Stimulated activated CD8-positive, alpha-beta memory T cell treated with anti-CD3 and anti-CD28 coated beads, Interleukin-4, amount 100 ng/mL, for 1 hour (primary cell): ENCODE measurements at places on chromosomes 16 and 17.

- no peak for DNase-seq
Observed at GRCh38 chr16:68731637-68732036, 5.5 kb upstream of the CDH1 start.

DNA sequence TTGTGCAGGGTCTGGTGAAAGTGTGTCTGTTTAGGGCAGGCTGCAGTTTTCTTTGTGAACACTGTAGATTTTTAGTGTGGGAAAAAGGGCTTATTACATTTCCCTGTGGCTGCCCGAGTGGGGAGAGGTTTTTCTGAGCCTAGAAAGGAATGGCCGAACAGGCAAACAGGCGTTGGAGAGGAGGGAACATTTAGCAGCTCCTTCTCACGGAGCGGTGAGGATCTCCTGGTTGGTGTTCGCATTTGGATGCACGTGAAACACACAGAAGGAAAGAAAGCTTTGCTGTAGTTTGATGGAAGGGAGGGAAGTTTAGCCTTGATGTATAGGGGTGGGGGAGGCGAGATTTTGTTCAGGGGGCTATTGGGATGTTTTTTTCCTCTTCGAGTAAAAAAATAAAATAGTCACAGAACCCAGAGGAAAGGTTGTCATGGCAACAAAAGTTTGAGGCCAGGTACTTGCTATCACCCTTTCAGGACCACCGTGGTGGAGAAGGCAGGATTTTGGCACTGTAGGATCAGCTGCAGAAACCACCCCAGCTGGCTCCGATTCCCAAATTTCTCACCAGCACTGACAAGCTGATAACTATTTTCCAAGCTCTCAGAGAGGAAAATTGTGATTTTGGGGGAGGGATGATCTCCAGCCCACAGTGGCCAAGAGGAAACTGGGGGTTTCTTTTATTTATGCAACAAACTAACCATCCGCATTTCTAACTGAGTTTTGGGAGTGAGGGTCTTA is 3.5 kb downstream of the GSG1L start:
- DNase-seq: no peak

- DNase-seq: no peak
Observed at GRCh38 chr17:61422116-61422799, 22.6 kb downstream of the TBX2 start.

DNA sequence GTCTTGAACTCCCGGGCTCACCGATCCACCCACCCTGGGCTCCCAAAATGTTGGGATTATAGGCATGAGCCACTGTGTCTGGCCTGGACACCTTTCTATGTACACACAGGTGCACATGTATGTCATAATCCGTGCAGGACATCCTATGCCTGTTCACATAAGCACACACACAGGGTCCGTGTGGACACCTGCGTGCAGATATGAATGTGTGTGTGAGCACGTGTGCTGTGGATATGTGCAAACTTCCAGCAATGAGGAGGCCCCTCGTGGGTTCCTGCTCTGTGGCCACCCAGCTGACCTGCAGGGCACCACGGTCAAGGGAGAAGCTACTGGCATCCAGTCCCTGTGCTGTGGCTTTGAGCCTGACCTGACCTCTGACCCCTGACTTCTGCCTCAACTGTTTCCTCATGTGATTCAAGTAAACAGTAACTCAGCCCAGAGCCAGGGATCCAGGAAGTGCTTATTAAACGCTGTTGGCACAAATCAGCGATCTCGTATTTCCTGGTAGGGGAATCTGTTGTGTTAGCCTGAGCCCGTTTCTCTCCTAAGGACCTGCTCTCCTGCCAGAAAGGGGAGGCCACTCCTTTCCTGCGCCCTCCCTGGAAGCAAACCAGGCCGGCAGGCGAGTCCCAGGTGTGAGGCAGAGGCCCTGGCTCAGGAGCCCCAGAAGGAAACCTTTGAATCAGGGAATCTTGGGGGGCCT is 6.5 kb downstream of the CPNE7 start:
- no peak for DNase-seq

DNA sequence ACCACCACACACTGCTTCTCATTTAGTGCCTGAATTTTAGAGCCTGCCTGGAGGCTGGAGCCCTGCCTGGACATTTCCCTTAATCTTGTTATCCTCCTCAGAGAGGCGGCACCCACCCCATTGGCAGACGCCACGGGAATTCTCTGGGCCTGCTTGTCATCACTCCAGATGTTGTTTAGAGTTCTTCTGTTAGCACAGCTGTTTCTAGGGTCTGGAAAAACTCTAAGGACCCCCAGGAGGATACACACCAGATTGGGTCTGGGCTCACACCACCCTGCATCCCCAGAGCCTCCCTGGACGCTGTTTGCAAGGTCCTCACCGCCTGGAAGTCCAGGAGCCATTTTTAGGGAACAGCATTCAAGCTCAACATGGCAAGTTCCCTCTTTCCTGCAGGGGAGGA is 565 bp upstream of the XAF1 start:
- DNase-seq: no peak

DNA sequence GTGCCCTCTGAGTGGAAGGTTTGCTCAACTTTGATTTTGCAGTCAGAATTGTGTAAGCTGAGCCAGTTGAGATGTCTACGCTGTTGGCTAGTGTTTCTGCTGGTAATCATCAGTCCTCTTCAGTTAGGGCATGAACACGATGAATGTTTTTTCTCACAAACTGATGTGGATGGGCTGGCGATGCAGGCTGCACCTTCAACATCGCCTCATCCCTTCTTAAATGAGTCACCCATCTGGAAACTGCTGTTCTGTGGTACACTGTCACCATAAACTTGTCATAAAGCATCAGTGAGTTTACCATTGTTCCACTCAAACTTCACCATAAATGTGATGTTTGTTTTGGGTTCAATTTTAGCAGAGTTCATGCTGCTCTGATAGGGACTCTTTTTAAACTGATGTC is 8.4 kb downstream of the C16orf95 start:
- no peak for DNase-seq

- no peak for DNase-seq
Observed at GRCh38 chr17:1820528-1821252, 9.0 kb downstream of the SMYD4 start.

DNA sequence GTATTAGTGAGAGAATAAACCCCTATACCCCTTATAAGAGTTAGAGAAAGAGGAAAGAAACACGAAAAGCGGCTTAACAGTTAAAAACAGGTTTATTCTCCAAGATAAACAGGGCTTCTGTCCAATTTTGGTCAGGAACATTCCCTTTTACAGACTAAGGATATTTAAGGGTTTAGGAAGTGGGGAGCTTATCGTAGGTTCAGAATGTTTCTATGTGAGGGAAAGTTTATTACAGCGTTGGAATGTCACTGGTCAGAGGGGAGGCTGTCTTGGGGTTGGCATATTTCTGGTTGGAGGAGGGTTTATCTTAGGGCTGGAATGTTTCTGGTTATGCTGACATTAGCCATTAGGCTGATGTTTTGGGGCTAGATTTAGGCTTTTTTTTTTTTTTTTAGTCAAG is 34.1 kb upstream of the WWOX start:
- no peak for DNase-seq

DNA sequence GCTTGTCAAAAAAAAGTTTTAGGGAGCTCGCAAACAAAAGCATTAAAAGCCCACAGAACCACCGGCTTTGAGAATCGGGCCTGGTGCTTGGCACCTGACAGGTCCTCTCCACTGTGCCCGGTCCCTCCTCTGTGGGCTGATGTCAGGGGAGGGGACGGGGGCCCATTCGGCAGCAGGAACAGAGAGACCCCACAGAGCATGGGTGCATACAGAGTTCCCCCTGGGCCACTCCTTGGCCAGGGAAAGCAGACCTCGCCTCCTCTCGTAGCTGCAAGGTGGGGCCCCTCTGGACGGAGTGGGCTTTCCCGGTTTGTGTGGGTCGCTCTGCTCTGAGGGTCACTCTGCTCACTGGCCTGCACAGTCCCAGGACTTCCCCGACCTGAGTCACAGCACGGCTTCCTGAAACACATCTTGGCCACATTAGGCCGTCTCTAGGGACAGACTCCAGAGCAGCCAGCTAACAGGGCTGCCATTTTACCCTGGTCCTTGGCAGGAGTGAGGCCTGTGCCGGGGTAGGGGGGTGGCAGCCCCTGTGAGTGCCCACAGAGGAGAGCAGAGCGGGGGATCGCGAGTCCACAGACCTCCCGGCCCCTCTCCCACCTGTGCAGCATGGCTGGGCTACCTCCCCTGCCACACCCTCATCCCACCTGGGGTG is 11.1 kb downstream of the CBFA2T3 start:
- no peak for DNase-seq

DNA sequence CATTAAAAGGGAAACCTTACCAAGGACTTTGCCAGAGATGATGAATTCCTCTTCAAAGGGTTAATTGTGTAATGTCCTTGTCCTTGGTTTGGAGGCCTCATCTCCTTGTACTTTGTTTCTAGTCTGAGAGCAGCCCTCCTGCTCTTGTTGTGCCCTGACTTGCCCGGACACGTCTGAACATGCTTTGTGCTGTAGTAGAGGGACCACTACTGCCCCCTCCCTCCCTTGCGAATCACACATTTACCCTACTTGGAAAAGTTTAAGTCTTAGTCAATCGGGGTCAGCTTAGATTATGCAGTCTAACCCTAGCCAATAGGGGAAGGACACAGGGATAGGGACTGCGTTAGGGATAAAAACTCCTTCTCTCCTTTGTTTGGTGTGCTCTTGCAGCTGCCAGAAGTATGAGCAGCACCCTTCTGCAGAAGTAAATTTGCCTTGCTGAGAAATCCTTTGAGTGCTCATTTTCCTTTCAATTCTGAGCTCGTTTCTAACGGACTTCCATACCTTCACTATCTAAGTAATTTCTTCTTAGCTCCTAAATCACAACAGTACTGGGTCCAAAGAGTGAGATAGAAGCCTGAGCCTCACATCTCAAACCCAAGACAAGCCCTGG is 26.4 kb upstream of the CLEC3A start:
- DNase-seq: no peak

- DNase-seq: no peak
Observed at GRCh38 chr16:48435906-48436305, 50.7 kb upstream of the SIAH1 start.

GRCh38 chr17:21287703-21288449 is 3.4 kb downstream of the MAP2K3 start:
- peak; percentile 91 for DNase-seq

DNA sequence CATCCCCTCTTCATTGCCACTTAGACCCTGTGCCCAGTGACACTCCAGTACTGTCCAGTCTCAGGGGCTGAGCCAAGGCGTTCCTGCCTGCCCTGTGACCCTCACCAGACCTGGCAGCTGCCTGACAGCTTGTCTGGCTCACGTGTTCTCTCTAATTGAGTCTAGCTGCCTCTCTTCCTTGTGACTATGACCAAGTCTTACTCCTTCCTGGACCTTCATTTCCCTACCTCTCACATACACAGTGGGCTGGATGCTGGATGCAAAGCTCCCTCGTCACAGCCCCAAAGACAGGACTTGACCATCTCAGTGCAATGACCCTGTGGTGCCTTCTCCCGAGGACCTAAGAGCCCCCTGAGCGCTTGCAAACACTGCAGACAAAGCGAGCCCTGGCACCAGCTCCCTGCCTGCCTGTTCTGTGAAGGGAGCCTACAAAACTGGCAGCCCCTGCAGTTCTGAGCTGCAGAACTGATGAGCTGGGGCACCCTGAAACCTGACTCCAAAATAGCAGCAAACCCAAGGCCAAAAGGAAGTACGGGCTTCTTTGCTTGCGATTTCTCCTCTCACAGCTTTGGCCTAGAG is 1.7 kb downstream of the DEXI start:
- no peak for DNase-seq

- no peak for DNase-seq
Observed at GRCh38 chr17:37465069-37465616, 24.5 kb upstream of the DUSP14 start.

GRCh38 chr17:41504246-41504977 is 1.0 kb downstream of the KRT13 start:
- DNase-seq: no peak

DNA sequence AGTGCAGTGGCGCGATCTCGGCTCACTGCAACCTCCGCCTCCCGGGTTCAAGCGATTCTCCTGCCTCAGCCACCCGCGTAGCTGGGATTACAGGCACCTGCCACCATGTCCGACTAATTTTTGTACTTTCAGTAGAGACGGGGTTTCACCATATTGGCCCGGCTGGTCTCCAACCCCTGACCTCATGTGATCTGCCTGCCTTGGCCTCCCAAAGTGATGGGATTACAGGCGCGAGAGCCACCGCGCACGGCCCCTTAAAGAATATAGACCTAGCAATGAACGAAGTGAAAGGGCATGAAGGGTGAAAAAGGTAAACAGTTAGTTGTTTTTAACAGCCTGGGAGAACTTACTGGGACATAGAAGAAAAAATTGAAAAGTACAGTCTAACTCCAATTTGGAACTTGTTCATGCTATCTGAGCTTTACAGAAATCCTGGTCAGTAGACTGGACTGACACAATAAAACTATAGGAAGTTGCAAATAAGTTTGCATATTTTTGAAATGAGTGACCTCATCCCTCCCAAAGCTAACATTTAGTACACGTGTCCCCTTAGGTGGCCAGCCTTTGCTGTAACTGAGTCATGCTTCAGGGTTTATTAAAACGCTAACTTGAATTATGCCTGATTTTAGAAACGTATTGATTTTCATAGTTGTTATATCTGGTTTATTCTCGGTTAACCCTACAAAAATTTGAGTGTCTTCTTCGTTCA is 1.8 kb downstream of the COG1 start:
- no peak for DNase-seq

GRCh38 chr17:3755335-3756030 is 31.8 kb downstream of the HASPIN start:
- DNase-seq: no peak

DNA sequence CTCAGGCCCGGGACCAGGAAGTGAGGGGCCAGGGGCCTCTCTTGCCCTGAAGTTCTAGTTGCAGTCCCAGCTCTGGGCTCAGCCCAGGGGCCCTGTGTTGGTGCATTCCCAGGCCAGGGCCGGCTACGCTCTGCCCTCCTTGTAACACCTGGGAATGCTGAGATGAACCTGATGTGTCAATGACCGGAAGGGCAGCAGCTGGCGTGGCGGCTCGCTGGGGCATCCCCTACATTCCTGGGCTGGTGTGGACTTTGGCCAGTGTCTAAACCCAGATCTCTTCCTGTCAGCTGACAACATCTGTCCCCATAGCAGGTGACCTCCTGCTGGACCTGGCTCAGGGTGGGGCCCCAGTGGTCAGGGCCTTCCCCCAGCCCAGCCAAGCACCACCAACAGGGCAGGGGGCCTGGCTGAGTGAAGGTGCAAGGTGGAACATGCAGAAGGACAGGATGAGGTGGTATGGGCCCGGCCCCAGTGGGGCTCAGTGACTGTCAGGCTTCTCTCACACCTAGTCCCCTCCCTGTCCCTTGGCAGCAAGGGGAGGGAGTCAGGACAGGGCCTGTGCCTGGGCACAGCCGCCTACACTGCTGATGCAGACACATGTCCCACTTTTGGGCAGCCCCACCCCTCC is 15.9 kb downstream of the FAM83G start:
- no peak for DNase-seq

GRCh38 chr16:87303431-87303930 is 13.7 kb downstream of the C16orf95 start:
- no peak for DNase-seq
